Cerebellar nuclear complex (tissue), 1 donor: ENCODE measurements at places on chromosomes 4 and X.

DNA sequence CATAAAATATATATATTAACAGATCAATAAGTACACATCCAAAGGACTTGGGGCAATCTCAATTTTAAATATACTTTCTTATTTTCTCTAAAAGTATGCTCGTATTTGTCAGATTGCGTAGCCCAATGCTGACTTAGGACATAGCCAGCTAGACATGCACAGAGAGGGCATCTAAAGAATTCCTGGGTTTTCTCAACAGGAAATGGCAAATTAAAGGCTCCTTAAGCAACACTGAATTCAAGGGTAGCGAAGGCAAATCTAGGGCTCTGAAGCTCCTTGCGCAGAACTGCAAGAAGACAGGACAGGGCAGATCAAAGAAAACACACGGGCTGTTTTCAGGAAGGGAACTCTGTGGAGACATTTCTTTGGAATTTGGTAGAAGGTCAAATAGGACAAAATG, 94.6 kb upstream of the FTHL17 start:
- no peak for DNase-seq

GRCh38 chr4:67052814-67053675, 492.3 kb downstream of the CENPC start:
- no peak for DNase-seq

GRCh38 chrX:20802036-20802435, 535.3 kb upstream of the RPS6KA3 start:
- DNase-seq, result no peak

- no peak for DNase-seq
These were observed 28.5 kb upstream of the SEPTIN6 start for GRCh38 chrX:119721487-119721886.

DNA sequence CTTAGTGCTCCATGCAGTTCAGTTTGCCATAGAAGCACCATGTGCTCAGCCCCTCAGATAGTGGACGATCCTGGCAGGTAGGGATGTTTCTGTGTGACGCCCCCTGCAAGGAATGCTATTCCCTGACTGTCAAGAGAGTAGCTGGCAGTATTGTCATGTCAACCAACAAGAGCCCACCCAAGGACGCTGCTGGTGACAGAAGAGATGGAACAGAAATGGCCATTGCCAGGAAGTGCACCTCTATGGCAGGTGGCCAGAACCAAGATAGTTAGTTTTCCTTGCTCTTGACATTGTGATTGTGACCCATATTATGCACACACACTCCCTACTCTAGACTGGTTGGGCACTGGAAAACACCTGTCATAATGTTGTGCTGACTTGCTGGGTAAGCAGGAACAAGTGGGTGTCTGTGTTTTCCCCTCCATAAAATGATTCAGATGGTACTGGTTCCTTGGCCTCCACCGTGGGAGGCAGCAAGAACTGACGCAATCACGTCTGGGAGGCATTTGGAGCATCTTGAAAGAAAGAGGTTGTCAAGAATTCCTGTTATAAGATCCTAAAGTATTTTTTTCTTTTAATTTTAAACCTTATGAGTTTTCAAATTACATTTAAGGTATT, 507.9 kb downstream of the MID1IP1 start:
- DNase-seq, result no peak

DNA sequence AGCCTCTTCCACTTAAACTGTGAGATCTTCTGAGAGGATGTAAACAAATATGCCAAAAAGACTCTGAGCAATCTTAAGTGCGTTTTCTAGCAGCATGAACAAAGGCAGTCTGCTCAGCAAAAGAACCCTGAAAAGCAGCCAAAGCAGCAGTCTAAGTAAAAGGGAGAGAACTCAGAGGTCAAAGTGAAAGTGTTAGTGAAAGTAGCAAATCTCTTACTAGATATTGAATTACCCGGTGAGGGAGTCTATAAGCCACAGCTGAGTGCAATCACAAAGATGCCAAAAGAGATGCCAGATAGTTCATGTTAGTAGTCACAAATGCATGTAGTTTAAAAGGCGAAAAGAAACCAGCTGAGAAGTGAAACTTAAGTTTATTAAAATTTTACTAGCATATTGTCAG, 7.9 kb upstream of the GNRHR start:
- DNase-seq, result no peak

DNA sequence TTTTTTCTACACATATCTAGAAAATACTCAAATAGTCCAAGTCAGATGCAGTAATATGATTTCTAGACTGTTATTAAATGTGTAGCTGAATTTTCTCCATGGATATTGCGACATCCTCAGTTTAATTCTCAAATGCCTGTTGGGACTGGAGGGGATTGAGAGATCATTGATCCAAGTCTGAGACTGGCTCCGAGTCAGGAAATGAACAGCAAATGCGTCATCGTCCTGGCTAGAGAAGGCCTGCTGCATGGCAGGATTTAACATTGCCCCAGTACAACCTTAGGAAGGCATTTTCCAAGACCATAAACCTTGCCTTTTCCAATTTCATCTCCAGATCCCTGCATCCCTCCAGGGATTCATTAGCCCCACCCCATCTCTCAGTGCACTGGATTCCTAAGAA, 56.6 kb upstream of the SLC6A14 start:
- DNase-seq, result no peak

GRCh38 chr4:64796581-64796980, 387.3 kb upstream of the TECRL start:
- DNase-seq, result no peak

DNA sequence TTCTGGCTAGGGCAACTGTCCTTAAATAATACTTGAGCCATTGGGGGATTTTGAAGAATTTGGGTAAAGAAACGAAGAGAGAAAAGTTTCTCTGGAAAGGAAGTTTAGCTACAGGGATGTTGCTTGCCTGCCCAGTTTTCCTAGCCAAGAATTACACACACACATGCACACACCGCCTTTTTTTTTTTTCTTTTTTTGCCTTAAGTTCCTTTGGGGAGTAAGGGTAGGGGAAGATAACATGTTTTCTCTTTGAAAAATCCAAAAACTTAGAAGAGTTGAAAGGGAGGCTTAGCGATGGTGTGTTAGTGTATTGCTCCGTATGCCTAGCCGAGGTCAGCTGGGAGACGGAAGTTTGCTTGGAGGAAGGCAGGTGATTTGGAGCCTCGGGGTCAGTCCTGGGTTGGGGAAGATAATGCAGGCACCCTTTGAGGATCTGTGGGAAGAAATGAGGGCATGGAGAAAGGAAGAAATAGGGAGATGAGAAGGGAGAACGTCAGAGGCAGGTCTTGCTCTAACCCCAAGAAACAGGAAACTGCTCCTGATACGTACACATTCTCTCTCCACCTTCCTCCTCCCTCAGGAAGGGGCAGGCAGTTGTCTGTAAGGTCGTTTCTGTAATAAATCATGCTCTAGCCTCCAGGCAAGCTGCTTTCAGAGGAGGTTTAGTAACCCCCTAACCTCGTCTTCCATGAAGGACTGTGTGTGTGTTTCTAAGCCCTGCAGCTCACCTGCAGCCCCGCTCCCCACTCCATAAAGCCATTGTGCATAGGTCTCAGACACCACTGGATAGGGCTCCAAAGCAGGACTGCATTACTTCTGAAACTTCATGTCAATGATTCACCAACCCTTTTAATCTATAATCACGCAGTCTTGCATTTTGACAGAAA, 10.5 kb downstream of the KLF3 start:
- DNase-seq, result no peak

- DNase-seq, result no peak
These were observed 118.3 kb downstream of the SORBS2 start for GRCh38 chr4:185693548-185694215.

- DNase-seq, result no peak
These were observed 185.5 kb downstream of the MGST2 start for GRCh38 chr4:139851133-139851532.

DNA sequence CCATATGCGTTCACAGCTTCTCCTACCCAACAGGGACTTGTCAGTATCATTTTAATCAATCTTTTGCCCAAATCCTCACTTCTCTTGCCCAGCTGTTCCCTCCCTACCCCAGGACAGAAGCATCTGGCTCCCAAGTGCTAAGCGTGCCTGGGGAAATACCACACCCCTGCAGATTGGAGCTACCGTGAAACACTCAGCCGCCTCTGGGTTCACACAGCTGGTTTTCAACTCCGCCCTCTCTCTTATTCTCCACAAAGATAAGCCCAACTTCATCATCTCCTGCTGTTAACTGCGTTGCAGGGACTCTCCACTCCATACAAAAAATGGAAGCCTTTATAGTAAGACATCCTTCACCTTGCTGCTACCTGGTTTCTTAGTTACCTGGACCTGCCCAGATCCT, 147.3 kb upstream of the FTHL17 start:
- no peak for DNase-seq

DNA sequence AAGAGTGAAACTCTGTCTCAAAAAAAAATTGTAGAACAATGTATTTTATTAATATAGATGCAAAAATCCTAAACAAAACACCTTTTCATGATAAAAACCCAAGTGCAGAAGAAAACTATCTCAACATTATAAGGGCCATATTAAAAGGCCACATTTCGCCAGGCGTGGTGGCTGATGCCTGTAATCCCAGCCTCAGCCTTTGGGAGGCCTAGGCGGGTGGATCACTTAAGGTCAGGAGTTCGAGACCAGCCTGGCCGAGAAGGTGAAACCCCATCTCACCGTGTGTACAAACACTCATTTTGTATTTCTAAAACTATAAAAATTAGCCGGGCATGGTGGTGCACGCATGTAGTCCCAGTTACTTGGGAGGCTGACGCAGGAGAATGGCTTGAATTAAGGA, 9.9 kb upstream of the FAM193A start:
- DNase-seq, result no peak

- DNase-seq, result no peak
These were observed 63.3 kb downstream of the MOSPD2 start for GRCh38 chrX:14936561-14936960.

GRCh38 chrX:54473993-54474859, 21.8 kb downstream of the FGD1 start:
- no peak for DNase-seq

DNA sequence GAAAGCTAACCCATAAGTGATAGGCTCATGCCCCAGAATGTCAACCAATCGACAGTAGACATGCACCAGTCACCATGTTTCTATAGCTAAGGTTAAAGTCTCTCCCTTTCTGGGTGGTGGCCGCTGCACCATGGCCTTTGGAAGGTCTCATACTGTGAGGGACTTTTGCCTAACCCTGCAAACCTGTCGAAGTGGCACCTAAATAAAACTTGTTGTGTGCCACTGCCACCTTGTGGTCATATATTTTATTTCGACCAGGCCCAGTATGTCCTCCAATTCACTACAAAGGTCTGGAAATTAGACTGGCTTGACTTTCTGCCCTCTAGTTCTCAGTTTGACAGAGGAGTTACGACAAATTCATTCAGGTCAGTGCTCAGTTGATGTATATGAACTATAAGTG, 163.1 kb downstream of the SMARCA1 start:
- no peak for DNase-seq

DNA sequence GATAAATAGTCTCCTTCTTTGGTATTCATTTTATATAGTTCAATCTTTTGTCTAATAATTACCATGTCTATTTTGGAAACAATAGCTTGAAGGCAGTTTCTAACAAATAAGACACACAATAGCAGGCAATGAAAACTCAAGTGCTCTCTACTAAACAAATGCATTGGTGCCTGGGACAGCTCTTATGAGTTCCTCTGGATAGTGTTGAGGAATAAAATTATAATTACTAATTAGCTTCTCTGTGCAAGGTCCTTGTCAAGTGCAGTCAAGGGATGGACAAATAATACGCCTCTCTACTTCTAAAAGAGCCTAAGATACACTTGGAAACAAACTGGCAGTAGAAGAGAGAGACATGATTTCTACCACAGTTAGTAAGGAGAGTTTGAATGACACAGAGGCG, 229.0 kb upstream of the GLRA2 start:
- DNase-seq, result no peak

GRCh38 chr4:86744570-86744969, 104.6 kb downstream of the SLC10A6 start:
- no peak for DNase-seq

GRCh38 chr4:138182838-138183426, 59.2 kb downstream of the SLC7A11 start:
- DNase-seq, result no peak

GRCh38 chr4:108783665-108784463, 21.0 kb upstream of the ETNPPL start:
- no peak for DNase-seq

GRCh38 chr4:6402566-6403399, 69.6 kb downstream of the PPP2R2C start:
- no peak for DNase-seq

DNA sequence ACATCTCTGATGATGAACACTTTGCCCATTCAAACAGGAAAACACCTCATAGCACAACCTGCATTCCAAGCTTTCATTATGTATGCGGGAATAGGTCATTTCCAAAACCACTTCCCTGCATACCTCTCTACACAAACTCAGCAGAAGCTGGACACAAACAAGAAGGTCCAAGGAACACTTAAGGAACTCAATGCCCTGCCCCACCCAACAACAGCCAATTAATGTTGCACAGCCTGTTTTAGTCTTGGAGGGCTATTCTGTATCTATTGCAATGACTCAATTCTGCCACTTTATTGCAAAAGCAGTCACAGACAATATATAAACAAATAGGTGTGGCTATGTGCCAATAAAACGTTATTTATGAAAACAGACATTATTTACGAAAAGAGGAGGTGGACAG, 16.7 kb downstream of the OPHN1 start:
- no peak for DNase-seq

GRCh38 chr4:140351093-140352075, 22.1 kb upstream of the SCOC start:
- DNase-seq, result no peak

GRCh38 chrX:31021537-31021936, 50.3 kb downstream of the FTHL17 start:
- no peak for DNase-seq

DNA sequence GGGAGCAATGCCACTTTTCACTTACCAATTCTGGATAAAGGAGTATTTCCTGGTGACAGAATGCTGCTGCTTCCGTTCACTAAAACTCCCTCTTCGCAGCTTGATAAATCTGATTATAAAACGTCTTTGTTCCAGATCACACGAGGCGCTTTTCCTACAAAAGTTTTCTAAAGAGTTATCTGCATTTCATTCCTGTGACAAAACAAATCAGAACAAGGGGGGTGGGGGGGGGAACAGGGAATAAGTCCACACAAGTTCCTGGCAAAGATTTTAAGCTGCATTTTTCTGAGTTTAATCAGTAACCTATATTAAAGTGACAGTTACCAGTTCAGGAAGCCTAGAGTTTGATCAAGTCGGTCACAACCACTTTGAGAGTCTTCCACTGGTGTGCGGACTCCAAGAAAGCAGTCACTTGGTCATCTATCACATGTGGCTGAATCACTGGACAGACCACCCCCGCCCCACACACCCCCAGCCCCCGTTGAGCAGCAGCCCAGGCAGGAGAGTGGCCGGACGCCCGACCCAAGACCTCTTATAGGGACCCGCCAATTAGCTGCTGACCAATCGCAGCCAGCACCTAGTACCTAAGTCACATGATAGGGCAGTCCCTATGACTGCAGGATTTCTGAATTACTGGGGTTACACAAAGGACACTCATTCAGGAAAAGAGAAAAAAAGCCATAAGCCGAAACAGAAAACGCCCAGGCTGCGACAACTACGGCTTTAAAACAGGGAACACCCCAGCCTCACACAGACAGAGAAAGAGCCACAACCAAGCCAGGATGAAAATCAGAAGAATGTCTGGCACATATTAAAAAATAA, 569.3 kb upstream of the DIPK2B start:
- no peak for DNase-seq
